ENCODE measurements at places on chromosomes 3 and 15.

- no peak for DNase-seq
Observed at GRCh38 chr3:32844914-32845313, 27.1 kb downstream of the TRIM71 start.

DNA sequence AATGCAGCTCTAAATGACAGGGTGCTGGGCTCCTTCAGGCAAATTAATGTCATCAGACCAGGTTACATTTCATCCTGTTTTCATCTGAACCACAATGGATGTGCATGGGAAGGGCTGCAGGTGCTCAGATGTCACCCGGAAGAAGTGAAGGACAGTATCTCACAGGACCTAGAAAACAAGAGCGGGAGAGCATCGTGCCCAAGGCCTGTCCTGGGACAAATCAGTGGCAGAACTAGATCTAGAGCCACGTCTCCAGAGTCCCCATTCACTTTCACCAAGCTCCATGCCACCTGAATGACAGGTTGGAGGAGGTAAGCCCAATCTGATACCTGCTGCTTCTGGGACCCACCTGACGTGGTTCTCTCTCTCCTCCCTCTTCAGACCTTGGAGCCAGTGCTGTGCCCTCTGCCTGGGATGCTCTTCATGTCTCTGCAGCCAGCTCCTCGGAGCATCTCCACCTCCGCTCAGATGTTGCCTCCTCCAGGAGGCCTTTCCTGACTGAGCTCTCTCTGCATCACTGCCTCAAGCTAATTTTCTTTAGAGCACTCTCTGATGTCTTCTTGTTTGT, 77.3 kb downstream of the CPN2 start:
- no peak for DNase-seq

- DNase-seq = no peak
Observed at GRCh38 chr3:64242435-64242834, 17.2 kb upstream of the PRICKLE2 start.

DNA sequence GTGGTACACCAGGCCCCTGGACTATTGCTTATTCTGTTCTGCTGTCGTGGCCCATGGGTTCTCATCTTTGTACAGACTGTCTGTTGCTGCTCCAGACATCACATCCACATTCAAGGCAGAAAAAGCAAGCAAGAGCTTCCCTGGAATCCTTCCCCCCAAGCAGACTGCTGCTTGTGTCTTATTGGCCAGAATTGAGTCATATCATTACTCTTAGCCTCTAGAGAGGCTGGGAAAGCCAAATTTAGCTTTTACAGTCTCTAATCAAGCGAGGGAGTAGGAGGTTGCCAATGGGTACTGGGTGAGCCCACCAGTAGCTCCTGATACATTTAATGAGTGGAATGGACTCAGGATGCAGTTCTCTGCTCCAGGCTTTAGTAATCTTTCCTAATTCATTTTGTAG, 39.4 kb downstream of the RAB6B start:
- no peak for DNase-seq

- DNase-seq = no peak
Observed at GRCh38 chr3:150985711-150986110, 13.2 kb upstream of the CLRN1 start.

GRCh38 chr15:74317820-74318375, 49.5 kb downstream of the CYP11A1 start:
- no peak for DNase-seq

GRCh38 chr3:3129579-3129978, 2.8 kb downstream of the TRNT1 start:
- no peak for DNase-seq

- no peak for DNase-seq
Observed at GRCh38 chr3:2247831-2248230, 149.2 kb downstream of the CNTN4 start.

DNA sequence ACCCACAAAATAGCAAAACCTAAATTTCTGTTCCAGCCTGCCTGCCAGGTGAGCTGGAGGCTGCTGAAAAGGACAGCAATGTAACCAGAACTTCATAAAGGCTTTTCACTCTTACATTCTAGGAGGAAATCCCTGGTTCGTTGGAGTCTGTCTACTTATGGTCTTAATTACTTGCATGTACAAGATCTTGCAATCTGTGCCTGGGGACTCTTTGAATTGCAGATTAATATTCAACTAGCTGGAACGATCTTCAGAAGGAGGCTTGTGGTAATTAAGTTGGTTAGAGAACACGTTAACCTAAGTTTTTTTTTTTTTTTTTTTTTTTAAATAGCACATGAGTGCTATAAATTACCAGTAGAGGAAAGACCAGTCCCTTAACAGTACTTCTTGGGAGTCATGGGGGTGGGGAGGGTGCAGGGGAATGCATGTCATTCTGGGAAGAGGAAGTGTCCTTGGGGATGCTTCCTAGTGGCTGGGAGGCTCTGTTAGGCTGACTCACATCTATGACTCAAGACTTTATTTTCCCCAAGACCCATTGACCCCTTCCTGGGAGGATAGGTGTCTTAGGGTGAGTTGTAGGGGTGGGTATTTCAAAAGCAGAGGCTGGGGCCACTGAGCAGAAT, 139.8 kb downstream of the RAB11A start:
- DNase-seq = no peak

GRCh38 chr3:103085465-103085864, 650.6 kb downstream of the ZPLD1 start:
- no peak for DNase-seq

DNA sequence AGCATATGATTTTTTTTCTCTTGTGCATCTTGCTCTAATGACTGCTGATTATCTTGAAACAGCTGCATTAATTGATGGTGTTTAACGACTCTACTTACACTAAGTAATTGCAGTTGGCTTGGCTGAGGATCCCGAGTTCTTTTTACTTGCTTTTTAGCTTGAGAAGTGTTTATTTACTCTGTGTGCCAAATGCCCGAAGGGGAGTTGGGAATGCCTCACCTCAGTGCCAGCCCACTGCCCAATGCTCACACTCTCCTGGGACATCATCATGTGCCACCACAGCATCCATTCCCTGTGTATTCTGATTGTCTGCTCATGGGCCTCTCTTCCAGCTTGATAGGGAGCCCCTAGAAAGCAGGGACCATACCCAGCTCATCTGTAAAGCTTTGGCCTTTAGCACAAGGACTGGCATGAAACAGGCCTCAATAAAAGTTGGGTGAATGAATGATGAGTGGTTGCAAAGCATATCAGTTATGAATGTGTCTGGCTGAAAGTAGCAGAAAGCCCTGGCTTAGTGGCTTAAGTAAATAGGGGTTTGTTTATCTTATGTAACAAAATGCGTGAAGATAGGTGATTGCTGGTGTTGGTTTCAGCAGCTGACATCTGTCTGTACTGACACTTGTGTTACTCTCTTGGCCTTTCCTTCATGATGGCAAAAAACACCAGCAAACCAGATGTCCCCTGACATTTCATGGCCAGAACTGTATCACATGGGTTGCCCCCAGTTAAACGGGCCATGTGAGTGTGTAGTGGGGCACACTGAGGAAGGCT, 8.1 kb downstream of the PXYLP1 start:
- no peak for DNase-seq

Measured in activated CD4-positive, alpha-beta T cell treated with anti-CD3 and anti-CD28 coated beads, Interleukin-2, amount 50 U/mL, for 4 hours (primary cell).